Activated effector memory CD4-positive, alpha-beta T cell treated with anti-CD3 and anti-CD28 coated beads, Interleukin-2, amount 50 U/mL, for 16 hours (primary cell): ENCODE measurements at places on chromosomes 1 and 21.

DNA sequence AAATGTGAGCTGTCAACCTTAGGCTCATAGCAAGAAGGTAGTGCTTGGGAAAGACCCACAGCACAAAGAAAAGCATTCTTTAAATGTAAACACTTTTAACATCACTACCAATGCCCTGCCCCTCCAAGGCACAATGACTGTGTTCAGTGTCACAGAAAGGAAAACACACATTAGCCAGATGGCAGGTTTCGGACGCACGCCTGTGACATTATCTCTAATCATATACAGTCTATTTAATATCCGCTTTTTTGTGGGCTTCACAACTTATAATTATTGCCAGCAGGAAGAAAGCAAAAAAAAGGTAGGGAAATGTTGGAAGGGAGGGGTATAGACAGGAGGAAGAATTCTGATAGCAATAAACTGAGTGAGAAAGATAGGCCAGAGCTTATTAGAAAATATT, 112.4 kb upstream of the BEND5 start:
- no peak for DNase-seq

GRCh38 chr1:236287757-236288619, 6.2 kb upstream of the ERO1B start:
- no peak for DNase-seq

DNA sequence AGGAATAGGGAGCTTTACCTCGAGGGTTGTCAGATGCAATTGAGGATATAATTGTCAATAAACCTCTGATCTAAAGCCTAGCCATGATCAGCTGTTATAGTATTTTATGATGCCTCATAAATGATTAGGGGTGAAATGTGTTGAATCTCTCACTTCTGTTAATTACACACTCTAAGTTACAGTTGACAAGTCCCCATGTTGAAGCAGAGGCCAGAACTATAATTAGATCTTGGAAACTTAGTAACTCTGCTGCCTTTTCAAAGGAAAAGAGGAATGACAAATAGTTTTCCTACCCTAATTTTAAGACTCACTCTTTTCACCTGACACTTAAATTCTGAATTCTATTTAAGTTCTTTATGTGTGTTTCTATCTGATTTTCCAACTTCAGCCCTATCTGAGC, 33.8 kb downstream of the CCSAP start:
- DNase-seq: no peak

DNA sequence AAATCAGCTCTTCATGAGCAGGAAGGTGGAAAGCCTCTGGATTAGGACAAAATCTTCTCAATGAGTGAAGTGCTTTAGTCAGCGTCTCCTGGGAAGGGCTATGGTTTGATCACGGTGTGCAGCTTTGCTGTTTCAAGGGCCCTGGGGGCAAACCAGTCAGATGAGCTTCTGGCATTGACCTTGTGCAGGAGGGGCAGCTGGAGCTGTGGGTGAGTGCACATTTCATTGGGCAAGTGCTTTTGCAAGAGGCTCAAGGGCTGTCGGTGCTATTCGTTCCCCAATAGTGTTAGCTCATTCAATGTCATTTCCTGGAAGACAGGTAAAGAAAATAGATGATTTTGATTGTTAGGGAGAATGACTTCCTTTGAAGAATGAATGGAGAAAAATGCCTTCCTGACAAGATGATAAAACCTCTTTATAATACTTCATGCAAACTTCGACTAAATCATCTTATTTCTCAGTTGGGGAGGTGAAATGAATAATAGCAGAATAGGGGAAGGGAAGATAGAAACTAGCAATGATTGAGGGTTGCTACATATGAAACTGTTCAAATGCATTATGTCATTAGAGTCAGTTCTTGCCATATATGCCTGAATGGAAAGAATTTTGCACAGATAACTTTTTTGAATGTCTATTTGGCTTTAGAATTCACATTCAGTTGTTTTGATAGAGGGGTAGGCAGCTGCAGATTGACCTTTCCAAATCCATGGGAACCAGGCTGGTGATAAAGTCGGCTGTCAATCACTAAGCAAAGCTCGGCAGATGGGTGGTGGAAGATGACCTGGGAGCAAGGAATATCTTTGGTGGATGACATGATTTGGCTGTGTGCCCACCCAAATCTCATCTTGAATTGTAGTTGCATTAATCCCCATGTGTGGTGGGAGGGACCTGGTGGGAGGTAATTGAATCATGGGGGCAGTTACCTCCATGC, 12.9 kb upstream of the DISC1 start:
- peak; percentile 64 for DNase-seq

DNA sequence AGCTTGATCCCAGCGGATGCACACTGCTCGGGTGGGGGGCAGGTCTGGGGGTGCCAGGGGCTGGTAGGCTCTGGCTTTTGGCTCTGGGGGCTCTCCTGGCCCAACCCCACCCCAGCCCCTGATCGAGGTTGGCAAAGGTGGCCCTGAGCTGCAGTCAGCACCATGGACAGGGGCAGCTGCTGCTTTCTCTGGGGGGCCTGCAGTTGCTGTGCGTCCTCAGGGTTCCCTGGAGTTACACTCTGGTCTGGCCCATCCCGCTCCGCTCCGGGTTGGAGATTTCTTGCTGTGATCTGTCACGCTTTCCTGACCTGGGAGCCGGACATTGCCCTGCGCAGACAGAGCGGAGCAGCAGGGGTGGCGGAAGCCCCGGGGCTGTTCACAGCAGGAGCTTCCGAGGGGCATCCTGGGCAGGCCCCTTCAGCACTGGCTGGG, 8.0 kb upstream of the PLCH2 start:
- DNase-seq: peak; percentile 73

GRCh38 chr21:39176271-39176709, 7.0 kb downstream of the PSMG1 start:
- no peak for DNase-seq

DNA sequence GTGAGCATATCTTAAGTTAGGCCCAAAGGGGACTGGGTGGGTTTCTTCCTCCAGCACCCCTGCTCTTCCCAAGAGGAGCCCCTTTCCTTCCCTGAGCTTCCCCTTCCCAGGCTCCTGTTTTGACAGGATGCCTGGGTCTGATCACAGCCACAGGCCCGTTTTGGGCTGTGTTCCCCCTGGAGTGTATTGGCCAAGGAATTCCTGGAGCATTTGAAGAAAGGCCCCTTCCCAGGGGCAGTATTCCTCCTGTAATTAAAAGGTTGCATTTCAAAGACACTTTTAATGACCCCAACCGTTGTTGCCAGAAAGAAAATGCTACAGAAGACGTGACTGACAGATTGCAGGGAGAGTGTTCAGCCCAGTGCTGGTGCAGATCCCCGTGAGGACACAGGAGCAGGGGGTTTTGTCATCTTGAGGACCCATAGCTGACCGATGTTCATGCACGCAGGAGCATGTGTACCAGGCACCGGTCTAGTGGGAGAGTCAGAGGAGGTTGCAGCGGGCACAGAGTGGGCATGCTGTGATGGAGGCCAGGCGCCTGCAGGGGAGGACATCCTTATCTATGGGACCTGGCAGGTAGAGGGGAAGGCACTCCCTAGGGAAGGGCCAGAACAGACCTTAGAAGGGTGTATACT, 19.3 kb upstream of the LBR start:
- no peak for DNase-seq
